ENCODE measurements at places on chromosomes 4 and X.

DNA sequence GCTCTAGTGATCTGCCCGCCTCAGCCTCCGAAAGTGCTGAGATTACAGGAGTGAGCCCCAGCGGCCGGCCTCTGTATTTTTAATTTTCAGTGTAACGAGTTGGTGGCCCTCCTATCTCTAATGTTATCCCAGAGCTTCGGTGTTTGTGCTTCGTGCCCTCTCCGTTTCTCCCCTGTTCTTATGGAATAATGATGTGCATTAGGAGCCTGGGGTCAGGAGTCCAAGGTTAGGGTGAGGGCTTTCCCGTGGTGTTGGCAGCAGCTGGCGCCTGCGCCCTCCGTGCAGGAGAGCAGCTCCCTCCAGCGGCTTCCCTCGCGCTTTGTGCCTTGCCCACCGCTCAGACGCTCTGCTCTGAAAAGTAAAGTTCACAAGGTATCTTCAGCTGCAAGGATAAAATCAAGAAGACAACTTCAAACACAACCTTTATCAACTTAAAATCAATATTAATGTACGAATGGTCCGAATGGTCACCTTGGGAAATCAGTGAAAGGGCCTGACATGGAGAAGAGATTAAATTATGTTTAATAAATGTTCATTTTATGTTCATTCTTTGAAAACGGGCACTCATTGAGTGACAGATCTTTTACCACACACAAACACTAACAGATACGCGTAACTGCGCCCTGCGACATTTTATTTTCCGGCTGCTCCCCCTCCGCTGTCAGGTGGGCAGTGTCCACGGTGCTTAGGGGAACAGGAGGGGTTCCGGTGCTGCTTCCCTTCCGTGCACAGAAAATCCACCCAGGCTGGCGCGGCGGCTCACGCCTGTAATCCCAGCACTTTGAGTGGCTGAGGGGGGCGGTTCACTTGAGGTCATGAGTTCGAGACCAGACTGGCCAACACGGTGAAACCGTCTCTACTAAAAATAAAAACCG is 62.4 kb downstream of the TRAPPC11 start:
- no peak for DNase-seq

DNA sequence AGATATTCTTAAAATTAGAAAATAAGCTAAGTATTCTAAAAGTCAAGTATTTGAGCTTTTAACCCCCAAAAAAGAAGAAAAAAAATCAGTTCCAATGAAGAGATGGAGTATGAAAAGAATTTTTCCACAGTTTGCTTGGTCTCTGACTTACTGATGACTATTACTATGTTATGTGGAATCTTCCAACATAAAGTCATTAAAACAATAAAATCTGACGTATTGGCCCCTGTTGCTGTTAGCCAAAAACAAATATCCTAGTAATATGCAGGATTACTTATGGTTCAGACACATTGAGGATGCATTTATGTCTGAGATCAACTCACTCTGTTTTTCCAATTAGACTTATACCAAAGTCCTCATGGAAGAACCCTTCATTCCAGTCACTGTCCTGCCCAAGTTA is 517.2 kb upstream of the ADGRL3 start:
- no peak for DNase-seq

- DNase-seq = no peak
Measured at GRCh38 chrX:133493366-133493765, 78.1 kb upstream of the GPC4 start.

DNA sequence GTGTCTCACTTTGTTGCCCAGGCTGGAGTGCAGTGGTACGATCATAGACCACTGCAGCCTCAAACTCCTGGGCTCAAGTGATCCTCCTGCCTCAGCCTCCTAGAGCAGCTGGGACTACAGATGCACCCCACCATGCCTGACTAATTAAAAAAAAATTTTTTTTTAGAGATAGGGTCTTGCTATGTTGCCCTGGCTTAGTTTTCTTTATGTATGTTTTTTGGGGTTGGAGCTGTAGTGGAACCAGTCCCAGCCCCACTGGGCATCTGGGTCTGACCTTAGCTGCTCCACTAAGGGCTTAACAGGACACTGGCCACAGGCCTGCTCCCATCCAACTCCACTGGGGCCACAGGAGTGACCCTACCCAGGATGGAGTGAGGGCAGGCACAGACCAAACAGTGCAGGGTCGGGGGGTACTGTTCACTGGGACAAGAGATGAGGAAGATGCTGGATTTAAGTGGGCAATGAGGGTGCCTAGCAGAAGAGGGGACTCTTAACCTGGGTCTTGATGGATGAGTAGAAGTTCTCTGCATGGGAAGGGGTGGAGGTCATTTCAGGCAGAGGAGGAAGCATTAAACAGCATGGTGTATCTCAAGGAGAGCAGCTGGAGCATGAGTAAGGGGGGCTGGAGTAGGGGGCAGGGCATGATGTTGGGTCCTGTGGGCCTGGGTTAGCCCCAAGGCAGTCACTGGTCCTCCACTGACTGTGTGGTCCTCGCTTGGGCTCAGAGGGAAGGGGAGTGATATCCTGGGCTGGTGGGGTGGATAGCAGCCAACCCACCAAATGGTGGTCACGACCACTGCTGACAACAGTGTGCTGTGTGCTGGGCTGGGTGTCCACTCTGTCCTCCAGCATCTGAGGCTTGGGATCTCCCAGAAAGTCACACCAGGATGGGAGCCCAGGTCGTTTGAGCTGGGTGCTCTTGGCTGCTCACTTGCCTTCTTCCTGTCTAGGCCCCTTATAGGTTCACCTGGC is 24.1 kb upstream of the ADD1 start:
- DNase-seq = no peak

DNA sequence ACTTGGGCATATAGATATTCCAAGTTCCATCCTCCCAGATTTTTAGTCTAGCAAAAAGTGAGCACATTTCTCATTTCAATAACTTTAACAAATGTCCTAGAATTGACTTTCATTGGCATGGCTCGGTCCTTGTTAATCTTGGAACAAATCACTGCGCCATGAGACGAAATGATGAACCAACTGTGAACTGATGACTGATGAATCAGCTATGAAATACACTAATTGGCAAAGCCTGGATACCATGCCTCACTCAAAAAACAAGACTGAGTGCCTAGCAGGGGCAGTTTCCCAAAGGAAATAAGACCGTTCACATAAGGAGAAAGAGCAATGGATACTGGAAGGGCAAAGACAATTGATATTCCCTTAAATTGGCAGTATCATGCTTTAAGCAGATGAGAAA is 248.6 kb upstream of the VEGFC start:
- DNase-seq = no peak

DNA sequence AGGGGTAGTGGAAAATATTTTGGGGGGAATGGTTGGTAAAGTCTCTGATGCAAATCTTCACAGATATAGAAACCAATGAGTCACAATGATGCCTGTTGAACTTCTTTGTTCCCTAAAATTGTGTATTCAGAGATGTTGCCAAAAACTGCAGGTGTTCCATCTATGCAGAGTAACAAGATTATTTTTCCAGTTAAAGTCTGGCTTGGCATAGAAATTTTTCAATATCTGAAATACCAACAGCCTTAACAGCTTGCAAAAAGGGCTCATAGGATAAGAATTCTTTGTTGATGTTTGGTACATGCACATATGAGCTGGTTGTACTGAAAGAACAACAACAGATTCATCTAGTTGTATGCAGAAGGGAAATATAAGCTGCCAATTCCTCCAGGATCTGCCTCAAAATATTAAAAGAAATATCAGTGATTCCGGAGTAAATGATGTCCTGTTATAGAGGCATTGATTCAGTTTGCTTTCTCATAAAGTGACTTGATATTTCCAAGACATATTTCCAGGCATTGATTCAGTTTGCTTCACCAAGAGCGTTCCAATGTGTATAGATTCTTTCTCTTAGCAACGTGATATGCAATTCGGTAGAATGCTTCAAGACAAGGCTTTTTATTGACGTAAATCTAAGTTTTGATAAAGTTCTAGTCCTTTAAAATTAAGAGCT is 564.4 kb downstream of the TMA16 start:
- no peak for DNase-seq

GRCh38 chr4:164212714-164213113 is 541.2 kb upstream of the SMIM31 start:
- peak; percentile 5 for DNase-seq

GRCh38 chr4:158540125-158540907 is 18.6 kb downstream of the RXFP1 start:
- peak; percentile 45 for DNase-seq

- DNase-seq = no peak
Measured at GRCh38 chr4:124867536-124867935, 155.0 kb upstream of the ANKRD50 start.

DNA sequence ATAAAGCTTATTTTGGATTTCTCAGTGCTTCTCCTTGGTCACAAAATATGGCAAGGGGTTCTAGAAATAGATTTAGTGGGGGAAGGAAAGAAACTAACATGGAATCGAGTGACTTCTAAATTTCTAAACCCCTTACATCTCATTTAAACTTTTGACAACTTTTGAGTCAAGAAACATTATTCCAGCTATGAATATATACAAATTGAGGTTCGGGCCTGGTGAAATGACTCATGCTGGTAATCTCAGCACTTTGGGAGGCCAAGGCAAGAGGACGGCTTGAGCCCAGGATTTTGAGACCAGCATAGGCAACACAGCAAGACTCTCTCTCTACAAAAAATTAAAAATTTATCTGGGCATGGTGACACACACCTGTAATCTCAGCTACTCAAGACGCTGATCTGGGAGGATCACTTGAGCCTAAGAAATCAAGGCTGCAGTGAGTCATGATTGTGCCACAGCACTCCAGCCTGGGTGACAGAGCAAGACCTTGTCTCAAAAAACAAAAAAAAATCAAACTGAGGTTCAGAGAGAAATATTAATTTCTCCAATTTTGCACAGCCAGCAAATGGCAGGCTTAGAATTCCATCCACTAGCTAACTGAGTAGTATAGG is 99.8 kb downstream of the ANXA3 start:
- no peak for DNase-seq

- DNase-seq = no peak
Measured at GRCh38 chr4:184188443-184189400, 29.0 kb downstream of the ENPP6 start.

DNA sequence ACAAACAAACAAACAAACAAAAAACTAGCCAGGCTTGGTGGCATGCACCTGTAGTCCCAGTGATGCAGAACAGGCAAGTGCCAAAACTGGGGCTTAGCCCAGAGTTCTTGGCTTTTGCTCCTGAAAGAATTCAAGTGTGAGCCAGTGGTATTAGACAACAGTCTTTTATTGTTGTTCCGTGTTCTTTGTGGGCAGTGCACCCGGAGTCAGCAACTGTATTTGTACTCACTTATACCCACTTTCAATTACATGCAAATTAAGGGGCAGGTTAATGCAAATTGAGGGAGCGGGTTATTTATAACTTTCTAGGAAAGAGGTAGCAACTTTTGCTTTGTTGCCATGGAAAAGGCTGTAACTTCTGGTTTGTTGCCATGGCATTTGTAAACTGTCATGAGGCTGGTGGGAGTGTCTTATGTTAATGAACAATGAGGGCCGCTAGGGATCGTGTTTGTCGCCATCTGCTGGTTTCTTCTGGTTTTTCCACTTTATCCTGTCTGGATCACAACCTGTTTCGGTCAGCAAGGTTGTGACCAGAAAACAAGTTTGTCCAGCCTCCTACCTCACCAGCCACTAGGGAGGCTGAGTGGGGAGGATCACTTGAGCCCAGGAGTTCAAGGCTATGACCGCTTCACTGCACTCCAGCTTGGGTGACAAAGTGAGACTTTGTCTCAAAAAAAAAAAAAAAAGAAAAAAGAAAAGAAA is 88.8 kb upstream of the ESX1 start:
- no peak for DNase-seq
